ENCODE measurements at places on chromosomes 1 and 21.

DNA sequence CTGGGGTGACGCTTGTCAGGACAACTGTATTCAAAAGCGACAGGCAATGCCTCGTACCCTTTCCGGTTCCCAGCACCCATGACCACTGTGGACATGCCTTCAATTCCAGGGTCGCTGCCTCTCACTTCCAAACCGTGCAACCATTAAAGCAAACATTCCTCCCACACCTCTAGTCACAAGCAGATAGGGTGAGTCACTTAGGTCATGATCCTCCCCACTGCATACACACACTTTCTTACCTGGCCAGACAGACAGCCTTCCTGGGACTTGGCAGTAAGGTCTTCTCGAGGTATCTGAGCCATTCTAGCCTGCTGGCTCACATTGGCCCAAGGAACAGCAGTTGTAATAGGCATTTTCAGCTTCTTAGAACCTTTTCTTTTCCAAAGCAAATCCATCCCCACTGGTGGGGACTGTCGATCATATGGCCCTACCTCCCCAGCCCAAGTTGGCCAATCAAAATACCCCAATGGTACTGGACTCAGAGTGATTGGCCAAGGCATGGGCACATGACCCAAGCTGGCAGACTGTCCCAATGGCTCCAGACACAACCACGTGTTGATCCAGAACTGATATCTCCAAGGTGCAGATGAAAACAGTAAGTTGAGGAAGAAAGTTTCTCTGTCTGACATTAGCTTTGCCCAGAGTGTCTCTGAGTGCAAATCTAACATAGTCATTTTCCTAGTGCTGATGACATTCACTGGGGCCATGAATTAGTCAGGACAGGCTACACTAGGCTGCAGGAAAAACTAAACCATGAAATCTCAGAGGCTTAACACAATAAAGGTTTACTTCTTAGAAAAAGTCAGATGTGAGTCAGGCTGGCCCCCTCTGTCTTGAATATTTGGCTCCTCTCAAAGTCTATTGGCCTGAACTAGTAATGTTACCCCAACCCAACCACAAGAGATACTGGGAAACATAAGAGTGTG, 113.8 kb downstream of the RRAGC start:
- DNase-seq = no peak

GRCh38 chr21:14241297-14241696, 25.3 kb downstream of the RBM11 start:
- no peak for DNase-seq

DNA sequence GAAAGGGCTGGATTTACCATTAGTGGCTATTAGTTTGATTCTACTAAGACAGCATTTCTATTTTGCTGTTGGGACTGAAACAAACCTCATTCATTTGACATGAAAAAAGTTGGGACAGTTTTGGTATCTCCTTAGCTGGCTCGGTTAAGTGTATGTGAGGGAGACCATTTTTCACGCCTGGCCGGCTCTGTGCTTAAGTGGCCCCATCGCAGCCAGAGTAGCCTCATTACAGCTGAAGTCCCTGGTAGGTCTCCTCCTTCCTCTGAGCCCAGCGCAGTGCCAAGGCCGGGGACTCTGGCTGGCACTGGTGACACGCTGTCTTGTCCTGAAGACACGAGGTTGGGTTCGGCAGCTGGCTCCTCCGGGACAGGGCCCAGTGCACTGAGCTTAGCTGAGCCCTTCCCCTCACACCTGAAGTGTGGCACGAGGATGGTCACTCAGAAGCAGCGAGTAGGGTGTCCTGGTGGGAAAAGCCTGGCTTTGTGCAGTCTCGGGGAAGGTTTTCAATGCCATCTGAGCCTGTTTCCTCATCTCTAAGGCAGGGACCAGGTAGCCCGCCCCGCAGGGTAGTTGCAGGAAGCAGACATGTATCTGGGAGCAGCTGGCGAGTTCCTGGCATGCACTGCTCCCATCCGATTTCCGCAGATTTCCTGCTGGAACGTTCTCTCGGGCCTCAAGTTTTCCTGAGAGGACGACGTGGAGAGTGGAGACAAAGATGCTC, 196.5 kb downstream of the DYRK1A start:
- peak; percentile 21 for DNase-seq

GRCh38 chr1:98556521-98557158, 104.9 kb upstream of the SNX7 start:
- DNase-seq = no peak
